ENCODE measurements at places on chromosomes 13 and 19.
A peak's percentile ranks its signal among the peaks of the same experiment; 100 is the strongest.

- DNase-seq = no peak
Observed at GRCh38 chr13:64633948-64634347, 2596.2 kb downstream of the PCDH9 start.

DNA sequence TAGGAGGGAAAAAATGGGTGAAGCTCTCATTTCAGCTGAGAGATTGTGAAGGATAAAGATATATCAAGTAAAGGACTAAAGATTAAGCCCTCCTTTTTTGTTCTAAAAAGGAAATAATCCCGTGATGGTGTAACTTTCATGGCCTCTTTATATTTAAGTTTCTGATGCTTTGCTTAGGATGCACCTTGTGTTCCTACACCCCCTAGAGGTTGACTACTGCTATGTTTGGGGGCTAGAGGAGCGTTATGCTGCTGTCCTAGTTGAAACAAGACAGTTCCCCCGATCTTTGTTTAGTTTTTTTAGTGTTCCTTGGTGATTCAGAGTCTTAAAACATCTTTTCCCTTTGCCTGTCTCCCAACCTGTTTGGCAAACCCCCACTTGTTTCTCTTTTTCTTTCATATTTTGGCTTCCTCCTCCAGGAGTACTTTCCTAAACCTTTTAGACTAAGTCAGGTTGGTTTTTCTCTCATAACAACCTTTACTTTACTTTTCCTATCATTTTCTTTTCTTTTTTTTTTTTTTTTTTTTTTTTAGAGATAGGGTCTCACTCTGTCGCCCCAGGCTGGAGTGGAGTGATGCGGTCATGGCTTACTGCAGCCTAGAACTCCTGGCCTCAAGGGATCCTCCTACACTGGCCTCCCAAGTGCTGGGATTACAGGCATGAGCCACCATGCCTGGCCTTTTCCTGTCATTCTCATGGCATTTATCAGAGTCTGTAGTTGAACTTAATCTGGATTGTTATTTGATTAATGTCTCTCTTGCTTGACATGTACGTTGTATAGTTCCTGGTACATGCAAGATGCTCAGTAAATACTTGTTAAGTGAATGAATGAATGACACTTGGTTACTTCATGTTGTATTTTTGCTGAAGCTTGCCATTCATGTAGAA, 2.8 kb downstream of the UBA2 start:
- DNase-seq = peak; percentile 68

- no peak for DNase-seq
Observed at GRCh38 chr19:6156033-6156432, 20.6 kb downstream of the ACSBG2 start.

GRCh38 chr13:106281426-106281825, 254.0 kb downstream of the EFNB2 start:
- no peak for DNase-seq

- no peak for DNase-seq
Observed at GRCh38 chr13:113500530-113501265, 10.2 kb upstream of the DCUN1D2 start.
